PC-9 (cell line): ENCODE measurements at places on chromosomes 6 and 20. TPM values are rescaled to one million over a fixed set of nuclear protein-coding genes. Genes with fewer than 3 reads are reported as not detected.

- H3K4me3 ChIP-seq = no peak overlapping the region
- no peak overlapping the region for H3K27ac ChIP-seq
- DNase-seq = no peak
- H3K36me3 ChIP-seq = no peaks in the 10 kb centered on the region
- H3K27me3 ChIP-seq = no peaks in the 10 kb centered on the region
Observed at GRCh38 chr20:53848304-53848703, 222.1 kb downstream of the BCAS1 start.

- no peaks in the 10 kb centered on the region for H3K36me3 ChIP-seq
- peaks cover 79% of the 10 kb centered on the region for H3K27me3 ChIP-seq
- no peaks in the 10 kb centered on the region for H3K4me1 ChIP-seq
Observed at GRCh38 chr20:38673261-38673660, 51.0 kb upstream of the SLC32A1 start.

DNA sequence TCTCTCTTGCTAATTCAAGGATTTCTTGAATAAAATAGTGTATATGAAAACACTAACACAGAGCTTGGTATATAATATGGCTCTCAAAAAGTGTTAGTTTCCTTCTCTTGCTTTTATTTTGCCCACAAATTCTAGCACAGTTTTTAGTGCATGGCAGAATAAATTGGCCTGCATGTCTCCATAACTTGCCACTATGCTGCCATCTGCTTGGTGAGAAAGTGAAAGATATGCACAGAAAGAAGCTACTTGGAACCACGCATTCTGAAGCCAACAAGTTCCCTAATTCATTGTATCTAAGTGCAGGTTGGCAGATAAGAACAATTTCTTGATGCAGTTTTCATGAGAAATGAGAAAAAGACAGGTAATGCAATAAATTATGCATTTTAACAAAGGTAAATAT lies 101.2 kb downstream of the EPHA7 start:
- no peak for DNase-seq
- H3K4me3 ChIP-seq = no peak overlapping the region
- no peaks in the 10 kb centered on the region for H3K4me1 ChIP-seq
- H3K27ac ChIP-seq = no peak overlapping the region

DNA sequence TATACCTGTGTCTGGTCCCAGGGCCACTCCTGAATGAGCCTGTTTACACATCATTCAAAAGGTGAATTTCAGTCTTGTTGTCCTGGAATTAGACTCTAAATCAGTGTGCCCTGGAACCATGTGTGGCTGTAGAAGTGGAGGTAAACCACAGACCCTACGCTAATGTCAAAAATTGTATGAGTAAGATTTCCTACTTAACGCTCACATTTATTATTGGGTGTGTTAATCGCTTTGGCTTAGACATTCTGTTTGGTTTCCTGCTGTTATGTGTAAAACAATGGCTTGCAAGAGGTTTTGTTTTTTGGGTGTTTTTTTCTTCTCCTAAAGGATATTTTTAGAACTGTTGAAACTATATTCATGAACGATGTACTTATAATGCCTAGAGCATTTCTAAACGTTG lies 19.3 kb downstream of the PLCB1 start:
- DNase-seq = no peak
- no peaks in the 10 kb centered on the region; the same call in 1 of the 2 replicates for H3K4me1 ChIP-seq
- H3K27me3 ChIP-seq = no peaks in the 10 kb centered on the region

DNA sequence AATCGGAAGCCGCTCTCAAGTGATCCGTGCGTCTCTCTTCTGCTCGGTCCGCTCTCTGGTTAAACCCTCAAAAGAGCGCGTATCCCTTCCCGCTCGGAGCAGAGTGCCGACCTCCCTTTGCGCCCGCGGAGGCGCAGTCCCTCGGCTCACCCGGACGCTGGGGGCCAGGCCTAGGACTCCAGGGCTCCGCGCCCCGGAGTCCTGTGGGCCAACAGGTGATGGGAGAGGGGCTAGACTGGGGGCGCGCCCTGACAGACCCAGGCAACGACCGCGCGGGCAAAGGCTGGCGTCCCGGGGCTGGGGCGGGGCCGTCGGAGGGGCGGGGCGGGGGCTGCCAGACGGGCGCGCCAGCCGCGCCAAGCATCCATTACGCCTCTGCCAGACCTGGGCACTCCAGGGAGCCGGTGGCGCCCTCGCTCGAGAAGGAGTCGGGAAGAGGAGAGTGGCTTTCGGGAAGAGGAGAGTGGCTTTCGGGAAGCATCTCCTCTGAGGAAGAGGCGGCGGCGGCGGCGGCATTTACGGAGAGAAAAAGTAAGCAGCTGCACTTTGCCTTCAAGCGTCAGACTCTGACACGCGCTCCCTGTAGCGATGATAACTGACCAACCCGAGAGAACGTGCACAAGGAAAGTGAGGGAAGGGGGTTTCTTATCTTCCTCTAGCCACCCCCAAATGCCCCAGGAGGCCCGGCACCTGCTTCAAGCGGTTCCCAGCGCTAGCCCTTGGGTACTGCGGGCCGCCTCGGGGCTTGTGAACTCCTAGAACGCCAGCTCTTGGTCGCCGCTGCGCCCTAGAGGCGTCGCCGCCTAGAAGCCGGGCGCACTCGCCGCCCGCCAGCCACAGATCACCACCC lies 2.6 kb downstream of the EPHA7 start:
- H3K4me3 ChIP-seq = no peak overlapping the region
- no peaks in the 10 kb centered on the region for H3K27me3 ChIP-seq
- no peaks in the 10 kb centered on the region for H3K4me1 ChIP-seq
- H3K36me3 ChIP-seq = no peaks in the 10 kb centered on the region

Gene DAAM2
- total RNA-seq = not detected in 2 replicates

Gene EDN3
- total RNA-seq = not detected in 2 replicates

Gene PREX1
- 3.3 and 4.3 TPM in 2 replicates for total RNA-seq
